ENCODE measurements at places on chromosomes 16 and 17.

DNA sequence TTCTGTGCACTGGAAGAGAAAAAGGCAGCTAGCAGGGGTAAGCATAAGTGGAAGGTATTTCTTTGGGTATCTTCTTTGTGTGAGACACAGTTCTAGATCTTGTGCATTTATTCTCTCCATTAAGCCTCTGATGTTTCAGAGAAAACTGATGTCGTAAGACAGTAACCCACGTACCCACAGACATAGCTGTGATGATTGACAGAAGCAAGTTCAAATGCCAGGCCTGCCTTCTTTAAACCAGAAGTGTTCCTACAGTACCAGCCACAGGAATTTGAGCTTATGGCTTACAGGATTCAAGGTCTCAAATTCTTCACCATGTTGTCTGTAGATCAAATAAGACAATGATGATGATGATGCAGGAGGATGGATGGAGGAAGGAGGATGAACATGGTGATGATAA, 161.4 kb upstream of the KCNJ16 start:
- peak; percentile 40 for DNase-seq

GRCh38 chr17:73820686-73821448, 176.6 kb upstream of the SDK2 start:
- peak; percentile 34 for DNase-seq

DNA sequence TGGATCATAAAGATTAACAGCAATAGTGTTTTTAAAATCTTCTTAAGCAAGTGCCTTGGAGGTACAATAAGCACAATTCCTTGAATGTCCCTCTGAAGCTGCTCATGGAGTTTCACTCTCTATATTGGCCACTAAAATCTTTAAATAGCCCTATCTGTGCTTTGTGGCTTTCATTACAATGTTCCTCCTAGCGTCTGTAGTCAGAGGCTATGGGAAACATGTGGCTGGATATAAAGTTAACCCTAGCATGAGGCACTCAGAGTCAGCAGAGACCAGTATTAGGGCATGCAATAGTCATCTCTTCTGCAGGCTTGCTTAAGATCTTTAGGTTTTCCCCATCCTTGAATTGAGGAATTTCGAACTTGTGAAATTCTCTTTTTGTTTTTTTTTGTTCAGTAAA, 668.2 kb downstream of the CDH11 start:
- no peak for DNase-seq

- DNase-seq: no peak
Measured at GRCh38 chr17:18291718-18292540, 22.9 kb downstream of the TOP3A start.

GRCh38 chr16:5056352-5056751, 9.4 kb downstream of the C16orf89 start:
- DNase-seq: no peak

- DNase-seq: no peak
Measured at GRCh38 chr16:70683146-70683944, 2.5 kb downstream of the MTSS2 start.

- no peak for DNase-seq
Measured at GRCh38 chr16:70494202-70494770, 29.1 kb downstream of the COG4 start.

GRCh38 chr16:74872302-74872701, 97.7 kb upstream of the FA2H start:
- DNase-seq: no peak

DNA sequence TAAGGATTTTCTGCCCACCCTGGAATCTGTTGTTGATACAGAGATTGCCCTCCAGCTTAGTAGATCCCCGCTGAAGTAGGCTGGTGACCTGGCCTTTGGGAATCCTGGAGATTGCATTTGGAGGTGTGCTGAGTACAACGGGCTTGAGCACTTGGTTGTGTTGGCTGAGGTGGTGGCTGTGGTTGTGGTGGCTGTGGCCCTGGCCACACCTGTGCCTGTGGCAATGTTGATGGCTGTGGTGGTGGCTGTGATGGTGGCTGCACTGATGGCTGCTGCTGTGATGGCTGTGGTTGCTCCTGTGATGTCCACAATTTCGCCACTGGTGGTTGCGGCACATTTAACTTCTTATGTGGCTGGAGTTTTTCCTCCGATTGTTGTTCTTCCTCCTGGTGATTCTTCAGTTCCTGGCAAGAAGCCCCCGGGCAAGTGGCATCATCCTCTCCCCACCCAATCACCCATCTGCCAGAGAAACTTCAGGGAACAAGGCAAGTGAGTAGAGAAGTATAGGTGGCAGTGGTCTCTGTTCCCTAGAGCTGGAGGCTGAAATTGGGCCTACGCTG, 4.2 kb downstream of the CCDC200 start:
- DNase-seq: no peak

DNA sequence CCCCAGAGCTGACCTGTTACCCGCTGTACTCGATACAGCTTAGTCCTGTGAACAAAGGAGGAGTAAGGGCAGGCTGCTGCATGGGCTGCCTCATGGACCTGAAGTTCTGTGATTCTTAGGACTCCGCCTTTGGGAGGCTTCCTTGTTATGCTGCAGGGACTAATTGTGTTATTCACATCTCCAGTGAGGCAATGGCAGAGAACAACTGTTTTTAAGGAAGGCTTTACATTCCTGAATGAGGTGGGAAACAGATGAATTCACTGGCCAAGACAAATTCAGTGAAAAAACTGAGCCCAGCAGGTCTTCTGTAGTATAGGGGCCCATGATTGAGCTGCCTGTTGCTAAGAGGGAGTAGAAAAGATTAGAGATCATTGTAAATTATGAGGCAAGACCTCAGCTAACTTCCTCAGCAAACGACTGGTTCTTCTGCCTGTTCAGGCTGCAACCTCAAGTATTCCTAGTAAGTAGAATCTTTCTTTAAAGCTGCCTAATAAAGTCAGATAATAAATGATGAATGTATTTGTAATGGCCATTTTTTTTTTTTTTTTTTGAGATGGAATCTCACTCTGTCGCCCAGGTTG, 26.3 kb downstream of the ADORA2B start:
- no peak for DNase-seq

DNA sequence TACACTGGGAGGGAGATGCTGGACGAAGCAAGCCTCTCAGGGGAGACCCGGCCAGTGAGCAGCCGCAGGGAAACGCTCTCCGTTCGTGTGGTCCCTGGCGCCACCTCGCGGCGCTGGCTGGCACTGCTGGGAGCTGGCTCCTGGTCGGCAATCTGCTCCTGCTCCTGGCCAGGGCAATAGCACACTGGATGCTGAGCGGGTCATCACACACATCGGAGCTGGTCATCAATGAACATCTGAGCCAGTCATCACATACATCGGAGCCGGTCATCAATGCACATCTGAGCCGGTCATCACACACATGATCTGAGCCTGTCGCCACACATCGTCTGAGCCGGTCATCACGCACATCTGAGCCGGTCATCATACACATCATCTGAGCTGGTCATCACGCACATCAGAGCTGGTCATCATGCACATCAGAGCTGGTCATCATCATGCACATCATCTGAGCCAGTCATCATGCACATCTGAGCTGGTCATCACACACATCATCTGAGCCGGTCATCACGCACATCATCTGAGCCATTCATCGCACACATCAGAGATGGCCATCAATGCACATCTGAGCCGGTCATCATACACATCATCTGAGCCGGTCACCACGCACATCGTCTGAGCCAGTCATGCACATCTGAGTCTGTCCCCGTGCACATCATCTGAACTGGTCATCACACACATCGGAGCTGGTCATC, 217.3 kb downstream of the RBFOX3 start:
- DNase-seq: peak; percentile 45

- DNase-seq: no peak
Measured at GRCh38 chr17:27259356-27259755, 34.6 kb upstream of the WSB1 start.

DNA sequence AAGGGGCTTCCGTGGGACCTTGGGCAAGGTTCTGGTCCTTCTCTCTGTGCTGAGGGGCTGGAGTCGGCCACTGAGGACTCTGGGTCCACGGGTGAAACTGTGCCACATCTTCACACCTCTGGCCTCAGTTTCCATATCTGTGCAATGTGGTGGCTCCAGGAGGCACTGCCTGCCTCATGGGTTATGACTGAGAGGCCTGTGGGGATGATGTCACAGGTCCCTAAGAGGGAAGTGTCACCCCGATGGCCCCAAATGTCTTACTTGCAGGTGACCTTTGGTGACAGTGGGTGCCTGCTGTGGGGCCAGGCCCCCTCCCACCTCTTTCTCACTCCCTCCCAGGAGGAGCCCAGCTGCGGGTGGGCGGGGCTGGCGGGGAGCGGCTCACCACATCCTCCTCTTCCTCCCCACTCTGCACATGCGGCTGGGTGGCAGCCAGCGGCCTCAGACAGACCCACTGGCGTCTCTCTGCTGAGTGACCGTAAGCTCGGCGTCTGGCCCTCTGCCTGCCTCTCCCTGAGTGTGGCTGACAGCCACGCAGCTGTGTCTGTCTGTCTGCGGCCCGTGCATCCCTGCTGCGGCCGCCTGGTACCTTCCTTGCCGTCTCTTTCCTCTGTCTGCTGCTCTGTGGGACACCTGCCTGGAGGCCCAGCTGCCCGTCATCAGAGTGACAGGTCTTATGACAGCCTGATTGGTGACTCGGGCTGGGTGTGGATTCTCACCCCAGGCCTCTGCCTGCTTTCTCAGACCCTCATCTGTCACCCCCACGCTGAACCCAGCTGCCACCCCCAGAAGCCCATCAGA, at the start of gene IL21R:
Gene IL21R (plus strand): TSS at position 407 of the 801 bp plus-strand sequence. CDS start 27,898 bp downstream, outside the sequence.
- DNase-seq: peak; percentile 84

DNA sequence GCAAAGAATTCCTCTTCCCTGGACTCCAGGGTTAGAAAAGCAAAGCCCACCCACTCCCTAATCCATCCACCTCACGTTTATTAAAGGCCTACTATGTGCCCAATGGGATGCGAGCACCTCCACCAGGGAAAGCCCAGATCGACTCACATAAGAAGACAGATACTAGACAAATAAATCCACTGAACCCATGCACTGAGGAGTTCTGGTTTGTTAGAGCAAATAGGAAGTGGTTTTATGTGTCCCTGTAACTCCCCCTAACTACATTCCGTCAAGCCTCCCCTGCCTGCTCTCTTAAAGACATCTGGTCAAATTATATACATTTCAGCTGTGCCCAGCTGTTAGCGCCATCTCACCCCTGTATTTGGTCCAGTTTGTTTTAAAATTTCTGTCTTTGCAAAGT, 218.5 kb upstream of the RPL38 start:
- DNase-seq: no peak

Data from AG10803 (cell line).